ENCODE measurements at places on chromosomes 7 and 10.

GRCh38 chr10:9299966-9300365 lies 1245.5 kb downstream of the GATA3 start:
- DNase-seq: no peak

- DNase-seq: no peak
These were observed 85.8 kb downstream of the LHFPL3 start for GRCh38 chr7:104414216-104414615.

- no peak for DNase-seq
These were observed 104.1 kb downstream of the AOAH start for GRCh38 chr7:36620166-36620708.

- no peak for DNase-seq
These were observed 45.8 kb upstream of the GLCCI1 start for GRCh38 chr7:7922684-7923385.

- DNase-seq: no peak
These were observed 231.0 kb upstream of the PRSS58 start for GRCh38 chr7:142488842-142489241.

DNA sequence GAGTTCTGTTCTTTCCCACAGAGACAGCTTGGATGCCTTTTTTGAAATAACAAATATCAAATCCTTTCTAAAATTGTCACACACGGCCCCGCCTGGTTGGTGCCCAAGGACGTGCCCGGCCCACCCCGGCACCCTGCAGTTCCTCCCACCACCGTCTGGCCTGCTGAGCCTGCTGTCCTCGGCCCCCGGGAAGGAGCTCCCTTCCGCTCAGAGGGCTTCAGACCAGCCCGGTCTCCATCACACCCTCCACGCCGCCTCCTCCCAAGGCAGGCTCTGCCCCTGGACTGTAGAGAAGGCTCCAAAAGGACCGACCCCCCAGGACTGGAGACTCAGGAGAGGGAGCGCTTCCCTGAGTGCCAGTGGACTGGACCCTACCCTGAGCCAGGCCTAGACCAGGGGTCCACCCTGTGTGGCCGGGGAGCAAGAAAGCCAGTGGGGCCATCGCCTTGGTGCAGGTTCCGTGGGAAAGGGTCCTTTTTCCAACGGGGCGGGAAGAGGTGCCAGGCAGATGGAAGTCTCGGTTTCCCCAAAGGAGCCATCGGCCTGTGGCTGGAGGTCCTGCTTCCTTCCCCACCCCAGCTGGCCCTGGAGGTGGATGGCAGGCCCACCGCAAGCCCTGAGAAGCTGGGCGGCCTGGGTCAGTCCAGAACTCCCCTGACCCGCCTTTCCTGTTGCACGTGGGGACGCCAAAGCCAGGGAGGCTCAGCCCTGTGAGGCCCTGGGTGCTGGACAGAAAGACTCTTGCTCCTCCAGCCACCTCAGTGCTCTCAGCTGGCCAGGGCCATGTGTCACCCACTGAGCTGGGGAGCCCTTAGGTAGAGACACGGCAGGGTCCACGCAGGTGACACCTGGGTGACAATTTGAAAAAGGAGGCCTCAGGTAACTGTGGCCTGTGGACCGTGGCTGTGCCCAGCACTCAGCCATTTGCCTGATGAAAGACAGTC lies 69.8 kb downstream of the PWWP2B start:
- DNase-seq: no peak

GRCh38 chr10:4034907-4035598 lies 250.0 kb upstream of the KLF6 start:
- peak; percentile 9 for DNase-seq

DNA sequence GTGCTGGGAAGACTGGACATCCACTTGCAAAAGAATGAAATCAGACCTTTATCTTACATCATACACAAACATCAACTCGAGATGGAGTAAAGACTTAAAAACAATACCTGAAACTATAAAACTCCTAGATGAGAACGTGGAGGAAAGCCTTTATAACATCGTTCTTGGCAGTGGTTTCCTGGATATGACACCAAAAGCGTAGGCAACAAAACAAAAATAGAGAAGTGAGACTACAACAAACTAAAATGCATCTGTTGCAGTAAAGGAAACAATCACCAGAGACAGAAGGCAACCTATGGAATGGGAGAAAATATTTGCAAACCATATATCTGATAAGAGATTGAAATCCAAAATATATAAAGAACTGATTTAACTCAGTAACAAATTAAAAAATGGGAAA lies 33.3 kb downstream of the CC2D2B start:
- no peak for DNase-seq

GRCh38 chr7:29879609-29880008 lies 73.3 kb downstream of the WIPF3 start:
- peak; percentile 24 for DNase-seq

GRCh38 chr10:6561552-6561951 lies 18.5 kb downstream of the PRKCQ start:
- DNase-seq: no peak

- no peak for DNase-seq
These were observed 14.3 kb downstream of the CPA1 start for GRCh38 chr7:130394421-130395195.

GRCh38 chr7:100693312-100694097 lies 545 bp downstream of the GIGYF1 start:
- no peak for DNase-seq

DNA sequence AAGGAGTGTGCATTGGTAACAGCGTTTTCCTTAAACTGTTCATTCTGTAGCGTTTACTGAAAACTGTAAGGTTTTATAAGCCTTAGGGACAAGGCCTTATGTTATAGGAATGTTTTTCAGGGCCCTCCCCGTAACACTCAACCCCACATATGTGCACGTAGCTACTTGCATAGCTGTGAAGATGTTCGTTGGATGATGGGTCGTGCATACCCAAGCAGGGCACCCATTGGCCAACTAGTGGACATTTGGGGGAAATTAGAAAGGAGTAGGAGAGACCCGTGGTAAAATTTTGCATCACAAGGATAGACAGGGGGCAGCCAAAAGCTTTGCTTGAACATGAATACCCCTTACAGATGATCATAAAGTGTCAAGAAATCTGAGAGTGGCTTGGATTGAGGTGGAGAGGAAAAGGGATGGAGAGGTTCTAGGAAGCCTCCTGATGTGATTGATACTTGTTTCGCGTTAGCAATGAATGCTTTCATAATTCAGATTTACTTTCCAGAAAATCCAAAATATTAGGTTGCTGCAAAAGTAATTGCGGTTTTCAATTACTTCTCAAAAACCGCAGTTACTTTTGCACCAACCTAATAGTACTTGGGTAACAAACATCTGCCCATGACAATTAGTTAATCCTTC lies 878 bp downstream of the SEC61A2 start:
- DNase-seq: peak; percentile 49

DNA sequence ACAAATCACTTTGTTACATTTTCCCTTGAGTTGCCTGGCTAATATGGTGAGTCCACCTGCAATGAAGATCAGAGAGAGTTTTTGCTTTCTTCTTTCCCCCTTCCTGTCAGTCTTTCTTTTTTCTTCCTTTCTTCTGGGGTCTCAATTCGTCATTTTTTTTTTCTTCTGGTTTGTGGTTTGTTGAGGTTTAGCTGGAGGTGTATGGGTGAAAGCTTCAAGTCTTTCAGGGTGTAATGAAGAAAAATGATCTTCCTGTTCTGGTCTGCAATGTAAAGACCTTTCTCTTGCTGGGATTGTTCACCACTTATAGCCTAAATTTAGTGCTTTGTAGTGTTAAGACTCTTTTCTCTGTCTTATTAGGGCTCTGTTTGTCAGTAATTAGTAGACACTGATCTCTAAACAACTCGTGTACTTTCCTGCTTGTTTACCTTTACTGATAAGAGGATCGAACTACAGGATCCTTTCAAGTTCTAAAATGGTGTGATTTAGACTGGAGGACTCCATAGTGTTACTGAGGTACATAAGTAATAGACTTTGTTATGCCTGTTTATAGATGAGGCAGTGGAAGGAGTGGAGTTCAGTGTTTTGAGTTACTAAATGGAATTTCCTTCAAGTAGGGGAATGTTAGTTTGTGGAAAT lies 129.1 kb downstream of the SUGCT start:
- DNase-seq: no peak

DNA sequence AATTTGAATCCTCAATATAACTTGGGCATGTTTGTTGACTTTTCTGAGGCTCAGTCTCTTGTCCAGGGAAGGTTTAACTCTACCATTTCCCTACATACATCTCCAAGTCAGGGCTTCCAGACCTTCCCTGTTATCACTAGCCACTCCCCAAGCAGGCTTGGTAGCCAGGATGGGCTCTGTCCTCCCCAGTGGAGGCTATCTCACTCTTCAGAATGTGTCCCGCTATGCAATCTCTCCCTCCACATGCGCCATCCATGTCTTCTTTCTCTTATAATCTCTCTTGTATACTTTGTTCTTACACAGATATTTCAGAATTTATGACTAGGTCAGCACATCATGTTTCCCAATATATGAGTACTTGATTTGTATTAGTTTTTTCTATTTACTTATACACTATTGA lies 310.4 kb downstream of the HGF start:
- DNase-seq: no peak

- DNase-seq: no peak
These were observed 20.7 kb upstream of the GDF10 start for GRCh38 chr10:47279276-47279675.

DNA sequence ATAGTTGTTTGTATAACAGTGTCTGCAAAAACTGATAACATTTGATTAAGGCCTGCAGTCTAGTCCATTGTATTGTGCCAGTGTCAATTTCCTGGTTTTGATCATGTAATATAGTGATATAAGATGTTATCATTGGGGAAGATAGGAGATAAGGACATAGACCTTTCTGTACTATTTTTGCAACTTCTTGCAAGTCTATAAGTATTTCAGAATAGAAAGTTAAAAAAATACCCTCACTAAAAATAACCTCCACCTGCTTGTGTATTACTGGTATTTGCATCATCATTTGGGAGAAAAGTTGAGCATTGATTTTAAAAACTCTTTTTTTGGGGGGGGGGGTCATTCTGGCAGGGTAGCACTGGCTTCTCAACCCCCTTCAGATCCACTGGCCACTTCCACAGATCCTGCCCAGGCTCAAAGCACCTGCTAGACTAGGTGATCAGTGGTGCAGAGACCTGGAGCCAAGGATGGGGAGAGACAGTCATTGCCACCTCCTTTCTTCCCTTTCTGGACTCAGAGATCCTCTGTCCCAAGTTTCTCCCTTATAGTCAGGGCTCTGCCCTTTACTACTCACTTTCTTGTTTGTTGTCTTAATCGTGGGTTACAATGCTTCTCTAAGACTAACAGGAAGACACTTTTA lies 103.0 kb downstream of the RBM20 start:
- no peak for DNase-seq

- no peak for DNase-seq
These were observed 11.2 kb upstream of the THSD7A start for GRCh38 chr7:11843113-11843765.

- DNase-seq: no peak
These were observed 89.5 kb downstream of the ELMO1 start for GRCh38 chr7:37359180-37359579.
